ENCODE measurements at places on chromosomes 6 and 20.

GRCh38 chr6:39204646-39205244, 24.5 kb downstream of the KCNK5 start:
- DNase-seq: no peak

DNA sequence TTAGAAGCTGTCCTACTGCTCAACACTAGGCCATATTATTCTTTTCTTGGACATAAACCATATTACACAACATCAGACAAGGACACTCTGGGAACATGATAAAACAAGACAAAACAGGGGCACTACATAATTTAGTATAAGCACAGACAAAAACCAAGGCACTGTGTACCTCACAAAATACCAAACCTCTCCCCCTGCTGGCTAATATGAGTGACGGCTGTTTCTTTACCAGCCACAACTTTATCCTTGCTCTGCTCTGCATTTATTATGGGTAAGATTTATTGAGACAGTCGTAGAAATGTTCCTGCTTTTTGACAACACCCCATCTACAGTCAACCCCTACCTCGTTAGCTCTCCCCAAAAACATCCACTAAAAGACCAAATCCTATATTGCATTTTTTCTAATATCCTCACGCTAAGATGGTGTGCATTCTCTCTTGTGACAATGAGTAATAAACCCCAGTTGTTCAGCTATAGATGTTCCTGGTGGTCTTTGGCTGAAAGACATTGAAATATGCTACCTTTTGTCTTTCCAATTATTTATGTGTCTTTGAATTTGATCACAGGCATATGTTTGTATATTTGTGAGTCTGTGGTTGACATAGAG, 23.8 kb upstream of the POLR1H start:
- DNase-seq: no peak

DNA sequence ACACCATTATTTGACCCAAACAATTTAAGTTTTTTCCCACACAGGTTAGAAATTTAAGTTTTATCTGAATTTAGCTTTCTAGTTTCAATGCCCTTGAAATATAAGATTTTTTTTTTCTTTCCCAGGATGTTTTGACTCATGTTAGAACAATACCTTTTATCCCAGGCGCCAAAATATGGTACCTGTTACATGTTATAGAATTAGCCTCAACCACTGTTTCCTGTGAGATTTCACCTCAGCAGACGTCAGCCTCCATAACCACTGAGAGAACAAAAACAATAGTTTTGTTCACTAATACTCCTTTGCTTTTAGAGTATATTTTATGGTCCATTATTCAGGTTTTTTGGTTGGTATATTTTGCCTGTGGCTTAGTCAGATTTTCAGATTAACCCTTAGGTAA, 302.9 kb downstream of the CDKAL1 start:
- DNase-seq: no peak

DNA sequence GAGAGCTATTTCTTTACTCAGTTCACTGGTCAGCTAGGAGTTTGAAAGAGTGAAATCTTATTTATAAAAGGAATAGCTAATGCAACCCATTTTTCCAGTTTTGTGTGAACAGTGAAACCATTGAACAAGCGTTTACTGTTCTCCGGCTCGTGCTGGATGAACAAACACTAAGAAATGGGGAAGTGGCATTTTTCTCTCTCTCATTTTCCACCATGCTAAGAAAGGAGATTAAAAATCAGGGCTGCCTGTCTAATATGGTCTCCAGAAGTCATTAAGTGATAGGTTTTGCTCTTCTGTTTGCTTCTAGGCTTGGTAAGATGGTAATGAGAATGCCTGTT, 774 bp upstream of the SFT2D1 start:
- DNase-seq: no peak

DNA sequence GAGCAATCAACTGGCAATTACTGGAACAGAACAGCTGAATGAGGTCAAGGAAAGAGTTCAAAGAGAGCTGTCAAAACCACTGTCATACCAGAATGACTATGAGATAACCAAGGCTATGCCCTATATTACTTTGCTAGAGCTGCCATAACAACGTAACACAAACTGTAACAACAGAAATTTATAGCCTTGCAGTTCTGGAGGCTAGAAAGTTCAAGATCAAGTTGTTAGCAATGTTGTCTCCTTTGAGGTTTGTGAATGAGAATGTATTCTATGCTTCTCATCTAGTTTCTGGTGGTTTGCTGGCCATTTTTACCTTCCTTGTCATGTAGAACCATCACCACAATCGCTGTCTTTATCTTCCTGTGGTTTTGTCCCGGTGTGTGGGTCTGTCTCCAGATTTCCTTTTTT, 1323.0 kb upstream of the GJE1 start:
- DNase-seq: no peak

DNA sequence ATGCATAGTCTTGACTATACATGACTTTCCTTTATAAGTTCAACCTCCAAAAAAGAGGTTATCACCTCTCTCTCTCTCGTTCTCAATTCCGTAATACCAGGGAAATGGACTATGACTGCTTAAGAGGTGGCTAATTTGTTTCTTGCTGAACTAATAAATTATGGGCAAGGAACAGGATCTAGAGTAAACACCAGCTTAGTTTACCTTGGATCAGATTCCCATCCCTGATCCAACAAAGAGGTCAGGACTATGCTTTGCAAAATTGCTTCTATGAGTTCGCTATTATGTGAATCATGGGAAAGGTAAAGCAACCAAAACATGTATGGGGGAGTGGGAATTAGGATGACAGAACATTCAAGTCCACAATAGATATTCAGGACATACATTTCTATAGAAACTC, 630.7 kb downstream of the HACE1 start:
- no peak for DNase-seq

Measured in NCI-H1436 treated with DMSO at 0.1 percent for 48 hours (cell line).